ENCODE measurements at places on chromosomes 5 and 9. TPM values are rescaled to one million over a fixed set of nuclear protein-coding genes. Genes with fewer than 3 reads are reported as not detected.

GRCh38 chr9:97332993-97333392 is 25.5 kb downstream of the CCDC180 start:
- DNase-seq = no peak

The MCC gene
- 14.6 TPM for total RNA-seq

DNA sequence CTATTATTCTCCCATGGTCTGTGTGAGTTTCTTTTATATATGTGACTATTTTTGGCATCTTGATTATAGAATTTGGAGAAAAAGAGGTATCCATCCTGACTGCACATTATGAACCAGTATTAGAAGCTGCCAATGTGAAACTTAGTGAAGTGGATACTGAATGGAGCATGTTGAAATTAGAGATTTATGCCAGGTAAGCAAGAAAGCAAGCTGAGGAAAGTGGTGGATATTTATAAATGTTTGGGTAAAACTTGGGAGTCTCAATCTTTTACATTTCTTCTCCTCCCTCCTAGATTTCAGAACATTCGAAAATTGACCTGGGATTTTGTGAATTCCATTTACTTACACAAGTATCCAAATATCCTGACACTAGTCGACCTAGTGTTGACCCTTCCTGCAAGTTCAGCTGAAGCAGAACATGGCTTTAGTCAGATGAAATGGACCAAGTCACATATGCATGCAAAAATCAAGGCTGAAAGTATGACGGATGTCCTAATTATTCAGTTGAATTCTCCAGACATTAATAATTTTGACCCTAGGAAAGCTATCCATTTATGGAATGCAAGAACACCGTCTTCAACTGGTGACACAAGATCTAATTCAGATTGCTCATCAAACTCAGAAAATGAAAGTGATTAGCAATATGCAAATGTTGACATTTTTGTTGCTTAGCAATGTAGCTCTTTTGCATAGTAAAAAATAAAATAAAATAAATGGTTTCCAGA is 66.8 kb upstream of the IL7R start:
- DNase-seq = peak; percentile 39

- DNase-seq = no peak
These were observed 71.5 kb upstream of the PALM2AKAP2 start for GRCh38 chr9:109708451-109708945.

All from lung microvascular endothelial cell (primary cell).